ENCODE measurements at places on chromosomes 1 and 21.

- DNase-seq: no peak
Measured at GRCh38 chr21:32558106-32558505, 27.2 kb downstream of the TCP10L start.

DNA sequence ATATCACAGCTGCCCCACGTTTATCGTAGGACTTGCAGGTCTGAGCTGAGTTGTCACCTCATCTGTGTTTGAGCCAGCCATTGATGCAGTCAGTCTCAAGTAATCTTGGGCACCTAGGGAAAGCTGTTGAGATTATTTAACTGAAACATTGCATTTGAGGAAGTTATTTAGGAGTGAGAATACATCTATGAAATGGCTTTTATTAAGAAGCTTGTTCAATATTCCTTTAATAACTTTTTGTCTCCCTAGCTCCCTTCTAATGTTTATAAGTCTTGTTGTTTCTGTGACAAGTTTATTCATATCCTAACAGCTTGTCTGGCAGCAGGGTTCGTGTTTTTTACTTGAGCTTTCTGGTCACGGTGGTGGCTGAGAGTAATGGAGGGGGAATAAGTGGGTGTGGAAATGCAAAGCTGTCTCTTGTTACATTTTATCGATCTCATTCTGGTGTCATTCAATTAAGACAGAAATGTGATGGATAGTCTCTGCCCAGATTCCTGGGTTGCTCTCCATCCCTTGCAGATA is 555.9 kb downstream of the USP25 start:
- DNase-seq: no peak

DNA sequence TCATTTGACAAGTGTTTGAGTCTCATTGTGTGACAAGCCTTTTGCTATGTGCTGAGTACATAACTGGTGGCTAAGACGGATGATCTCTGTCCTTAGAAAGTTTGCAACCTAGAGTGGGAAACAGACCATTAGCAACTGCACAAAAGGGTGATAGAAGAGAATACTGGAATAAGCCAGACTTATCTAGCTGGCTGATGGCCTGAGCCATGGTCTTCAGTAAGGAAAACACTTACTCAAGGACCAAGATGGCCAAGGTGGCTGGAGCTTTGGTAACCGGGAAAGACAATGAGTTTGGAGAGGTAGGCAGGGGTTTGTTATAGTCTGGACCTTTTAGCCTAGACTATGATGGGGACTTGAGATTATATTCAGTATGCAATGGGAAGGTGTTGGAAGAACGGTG is 1.6 kb upstream of the TAF12 start:
- no peak for DNase-seq

DNA sequence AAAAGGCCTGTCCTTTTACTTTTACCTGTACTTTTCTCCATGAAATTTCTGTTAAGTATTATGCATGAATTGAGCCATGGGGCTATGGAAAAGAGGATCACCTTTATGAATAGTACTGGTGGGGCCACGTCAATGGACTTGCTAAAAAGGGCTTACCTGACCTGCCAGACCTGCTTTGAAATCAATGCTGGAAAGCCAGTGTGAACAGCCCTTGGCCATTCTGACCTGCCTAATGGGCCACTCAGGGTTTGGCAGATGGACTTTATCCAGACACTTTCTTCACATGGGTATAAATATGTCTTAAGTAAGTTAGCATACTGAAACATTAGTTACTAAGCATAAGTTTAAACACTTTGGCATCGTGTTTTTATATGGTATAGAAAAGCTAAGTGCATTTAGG is 8.3 kb upstream of the GUK1 start:
- no peak for DNase-seq

- DNase-seq: peak; percentile 58
Measured at GRCh38 chr1:14113841-14114567, 414.0 kb downstream of the PRDM2 start.

GRCh38 chr1:3004285-3005205 is 16.7 kb upstream of the ACTRT2 start:
- no peak for DNase-seq

- peak; percentile 54 for DNase-seq
Measured at GRCh38 chr1:232628335-232629249, 1.3 kb downstream of the SIPA1L2 start.

DNA sequence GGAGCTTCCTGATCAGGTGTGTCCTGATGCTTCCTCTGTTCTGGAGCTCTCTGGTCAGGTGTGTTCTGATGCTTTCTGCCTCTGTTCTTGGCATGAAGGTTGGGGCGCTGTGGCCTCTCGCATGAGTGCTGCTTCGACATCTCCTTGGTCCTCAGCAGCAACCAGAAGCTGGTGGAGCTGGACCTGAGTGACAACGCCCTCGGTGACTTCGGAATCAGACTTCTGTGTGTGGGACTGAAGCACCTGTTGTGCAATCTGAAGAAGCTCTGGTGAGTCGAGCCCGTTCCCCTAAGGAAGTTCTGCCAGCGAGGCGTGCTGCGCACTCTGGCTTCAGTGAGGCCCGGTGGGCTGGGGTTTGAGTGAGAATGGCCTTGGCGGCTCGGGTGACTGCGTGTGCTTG is 18.0 kb downstream of the NLRP3 start:
- no peak for DNase-seq

DNA sequence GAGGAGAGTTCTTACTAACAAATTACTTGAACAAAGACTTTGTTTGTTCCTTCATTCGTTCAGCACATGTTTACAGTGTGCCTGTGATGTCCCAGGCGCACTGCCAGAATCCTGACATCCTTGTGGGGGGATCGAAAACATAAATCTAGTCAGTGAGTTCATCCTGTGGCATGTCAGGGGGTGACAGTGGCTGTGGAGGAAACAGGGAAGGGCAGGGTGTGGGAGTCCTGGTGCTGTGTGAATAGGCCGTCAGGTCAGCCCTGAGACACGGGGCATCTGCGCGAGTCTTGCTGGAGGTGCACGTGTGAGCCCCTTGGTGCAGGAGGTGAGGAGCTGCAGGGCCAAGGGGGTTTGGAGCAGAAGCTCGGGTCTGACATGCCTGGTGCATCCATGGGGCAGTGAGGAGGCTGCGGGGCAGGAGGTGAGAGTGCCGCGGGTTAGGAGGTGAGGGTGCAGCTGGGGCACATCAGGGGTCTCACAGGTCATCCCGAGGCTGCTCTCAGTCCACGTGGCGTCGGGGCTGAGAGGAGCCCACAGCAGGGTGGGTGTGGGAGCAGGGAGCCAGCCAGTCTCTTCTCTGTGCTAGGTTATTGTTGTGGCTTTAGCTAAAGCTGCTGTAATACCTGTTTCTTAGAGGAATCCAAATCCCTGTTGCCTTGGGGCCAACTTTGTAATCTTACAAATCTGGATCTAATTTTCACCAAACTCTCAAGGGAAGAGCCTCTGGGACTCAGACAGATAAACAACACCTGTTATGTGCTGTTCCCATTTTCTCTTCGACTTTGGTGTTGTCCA is 93.4 kb downstream of the PCBP3 start:
- no peak for DNase-seq

DNA sequence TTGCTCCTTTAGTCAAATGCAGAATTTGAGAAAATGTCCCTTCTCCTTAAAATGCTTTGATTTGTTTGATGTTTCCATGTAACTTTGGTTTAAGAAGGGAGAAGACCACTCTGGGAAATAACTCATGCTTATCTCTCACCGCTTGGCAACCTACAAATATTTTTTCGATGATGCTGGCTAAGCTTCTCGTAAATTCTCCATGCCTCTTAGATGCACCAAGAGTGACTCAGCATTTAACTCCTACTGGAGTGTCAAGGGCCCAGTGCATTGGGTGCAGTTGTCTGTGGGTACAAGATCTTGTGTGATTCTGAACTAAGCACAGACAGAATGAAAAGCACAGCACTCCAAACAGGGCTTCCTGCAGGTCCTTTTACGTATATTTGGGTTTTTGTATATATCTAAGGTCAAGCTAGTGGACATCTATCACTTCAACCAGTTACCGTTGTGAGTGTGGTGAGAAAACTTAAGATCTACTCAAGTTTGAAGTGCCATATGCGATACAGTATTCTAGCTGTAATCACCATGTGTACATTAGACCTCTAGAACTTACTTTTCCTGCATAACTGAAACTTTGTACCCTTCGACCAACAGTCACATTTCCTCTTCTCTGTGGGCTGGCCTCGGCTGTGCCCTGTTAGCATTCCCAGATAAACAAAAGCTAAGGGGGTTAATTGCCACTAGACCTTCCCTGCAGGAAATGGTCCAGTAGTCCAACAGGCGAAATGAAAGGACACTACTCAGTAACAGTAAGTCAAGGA is 55.8 kb downstream of the COL18A1 start:
- peak; percentile 86 for DNase-seq

DNA sequence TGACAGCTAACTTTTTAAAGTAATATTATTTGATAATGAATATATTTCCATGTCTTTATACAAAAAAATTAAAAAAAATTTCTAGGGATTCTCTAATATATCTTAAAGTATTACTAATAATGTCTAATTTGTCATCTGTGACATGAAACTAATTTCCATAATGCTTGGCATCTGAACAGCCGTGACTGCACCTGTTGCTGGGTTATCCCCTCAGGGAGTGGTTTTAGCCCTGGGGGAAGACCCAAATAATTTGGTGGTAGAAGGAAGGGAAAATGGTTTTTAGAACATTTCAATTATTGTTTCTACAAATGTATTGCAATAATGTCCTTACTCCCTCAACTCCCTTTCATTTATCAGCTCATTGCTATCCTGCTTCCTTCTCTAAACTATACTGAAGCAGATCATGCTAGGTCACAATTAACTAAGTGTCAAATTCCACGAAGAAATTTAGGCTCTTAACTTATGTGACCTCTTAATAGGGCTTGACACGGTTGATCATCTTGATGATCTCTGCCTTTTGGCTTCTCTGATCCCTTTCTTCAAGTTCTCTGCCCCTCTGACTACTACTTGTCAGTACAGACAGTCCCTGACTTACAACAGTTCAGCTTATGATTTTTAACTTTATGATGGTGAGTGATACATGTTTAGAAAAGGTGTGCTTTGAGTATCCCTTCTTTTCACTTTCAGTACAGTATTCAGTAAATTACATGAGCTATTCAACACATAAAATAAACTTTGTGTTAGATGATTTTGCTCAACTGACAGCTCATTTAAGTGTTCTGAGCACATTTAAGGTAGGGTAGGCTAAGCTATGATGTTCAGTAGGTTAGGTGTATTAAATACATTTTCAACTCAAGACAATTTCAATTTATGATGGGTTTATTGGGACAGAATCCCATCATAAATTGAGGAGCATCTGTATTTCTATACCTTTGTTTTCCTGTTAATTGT is 26.4 kb upstream of the DPH5 start:
- no peak for DNase-seq

DNA sequence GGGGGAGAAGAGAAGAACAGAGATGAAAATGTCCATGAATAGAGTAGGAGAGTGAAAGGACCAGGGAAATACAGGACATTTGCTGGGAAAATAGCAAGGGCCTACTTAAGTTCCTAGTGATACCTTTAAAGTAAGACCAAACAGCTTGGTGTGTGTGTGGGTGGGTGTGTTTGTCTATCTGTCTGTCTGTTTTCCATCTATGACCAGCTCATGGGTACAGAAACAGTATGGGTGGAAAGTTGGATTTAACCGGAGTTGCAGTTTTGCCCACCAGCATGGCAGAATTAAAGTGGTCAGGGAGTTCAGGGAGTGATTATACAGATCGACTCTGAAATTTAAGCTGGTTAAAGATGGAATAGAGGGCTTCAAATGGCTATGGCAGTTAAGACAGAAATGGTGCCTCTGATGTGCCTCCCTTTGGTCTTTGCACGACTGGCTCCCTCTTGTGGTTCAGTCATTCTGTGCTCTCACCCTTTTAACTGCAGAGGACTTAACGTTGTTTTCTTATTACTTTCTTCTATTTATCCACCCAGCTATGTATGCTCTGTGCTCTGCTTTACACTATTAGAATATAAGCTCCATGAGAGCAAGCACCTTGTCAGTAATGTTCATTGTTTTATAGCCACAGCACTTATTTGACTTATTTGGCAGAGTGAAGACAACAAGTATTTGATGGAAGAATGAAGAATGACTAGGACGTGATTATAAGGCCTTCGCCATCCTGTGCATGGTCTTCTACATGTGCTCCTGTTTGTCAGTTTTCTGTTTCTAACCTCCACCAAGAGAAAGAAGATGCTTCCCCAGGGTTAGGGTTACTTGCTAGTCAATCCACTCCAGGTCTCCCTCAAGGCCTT is 72.7 kb upstream of the AK4 start:
- DNase-seq: peak; percentile 68

DNA sequence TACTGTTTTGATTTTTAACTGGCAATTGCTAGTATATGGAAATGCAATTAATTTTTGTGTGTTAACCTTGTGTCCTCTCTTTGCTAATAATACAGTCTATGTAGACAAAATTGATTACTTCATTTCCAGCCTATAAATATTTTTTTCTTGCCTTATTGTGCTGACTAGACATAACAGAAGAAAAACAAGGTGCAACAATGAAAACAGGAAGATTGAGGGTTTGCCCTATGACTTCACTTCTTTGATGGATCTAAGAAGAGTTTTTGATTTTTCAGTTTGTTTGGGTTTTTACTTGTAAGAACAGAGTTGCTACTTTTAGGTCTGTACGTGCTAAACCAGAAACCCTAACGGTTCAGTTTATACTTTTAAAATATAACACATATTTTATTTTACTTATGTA is 8.5 kb upstream of the CNIH4 start:
- DNase-seq: no peak

DNA sequence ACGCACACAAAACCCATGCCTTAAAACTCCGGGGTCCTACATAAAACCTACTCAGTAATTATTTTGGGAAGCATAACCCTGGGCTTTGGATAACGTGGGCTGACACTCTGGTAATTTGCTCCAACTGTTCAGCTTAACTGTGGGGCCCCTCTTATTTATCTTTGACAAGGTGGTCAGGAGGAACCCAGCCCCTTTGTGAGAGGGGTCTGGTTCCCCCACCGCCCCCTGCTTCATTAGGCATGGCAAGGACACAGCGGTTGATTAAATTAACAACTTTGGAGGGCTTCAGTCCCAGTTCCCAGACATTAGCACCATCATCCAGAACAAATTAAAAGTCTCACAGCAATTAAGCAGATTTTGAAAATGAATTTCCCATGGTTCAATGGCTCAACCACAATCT is 14.7 kb downstream of the WLS start:
- no peak for DNase-seq

DNA sequence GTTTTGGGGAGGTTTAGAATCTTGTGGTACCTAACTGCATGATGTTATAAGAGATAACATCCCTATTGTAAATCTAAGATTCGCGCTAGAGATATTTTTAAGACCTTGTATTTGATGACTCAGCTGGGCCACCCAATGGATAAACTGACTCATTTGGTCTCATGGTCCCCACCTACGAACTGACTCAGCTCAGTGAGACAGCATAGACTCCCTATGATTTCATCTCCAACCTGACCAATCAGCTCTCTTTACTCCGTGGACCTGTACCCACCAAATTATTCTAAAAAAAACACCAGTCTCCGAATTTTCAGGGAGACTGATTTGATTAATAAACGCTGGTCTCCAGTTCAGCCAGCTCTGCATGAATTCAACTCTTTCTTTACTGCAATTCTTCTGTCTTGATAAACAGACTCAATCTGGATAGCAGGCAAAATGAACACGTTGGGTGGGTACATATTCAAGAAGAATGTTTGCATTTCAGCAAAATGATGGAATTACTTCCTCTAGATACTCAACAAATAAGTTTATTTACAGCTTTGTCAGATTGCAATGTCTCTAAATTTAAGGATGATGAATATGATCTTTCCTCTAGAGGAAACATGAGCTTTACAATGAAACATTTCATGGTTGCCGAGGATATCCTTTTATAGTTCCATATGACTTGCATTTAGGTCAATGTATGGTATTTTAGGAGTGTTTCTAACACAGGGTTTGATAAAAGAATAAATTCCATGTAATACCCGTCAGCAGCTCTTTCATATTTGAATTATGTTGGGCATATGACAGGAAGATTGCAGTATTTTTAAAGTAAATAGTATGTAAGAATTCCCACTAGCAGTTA is 516.6 kb upstream of the RGS18 start:
- DNase-seq: no peak

- peak; percentile 69 for DNase-seq
Measured at GRCh38 chr1:41954533-41954944, 35.8 kb upstream of the HIVEP3 start.
